ENCODE measurements at places on chromosomes 7 and 10. TPM values are rescaled to one million over a fixed set of nuclear protein-coding genes. Genes with fewer than 3 reads are reported as not detected.

The ZNF425 gene
- polyA plus RNA-seq: 1.8 TPM

The ZNF107 gene
- polyA plus RNA-seq: 13.8 TPM

The SMARCD3 gene
- polyA plus RNA-seq: 0.28 TPM

The ASAH2B gene
- 4.0 TPM for polyA plus RNA-seq

The OLAH gene
- polyA plus RNA-seq: not detected

The COL28A1 gene
- polyA plus RNA-seq: not detected

The FAM25A gene
- polyA plus RNA-seq: not detected

The GFRA1 gene
- 0.01 TPM for polyA plus RNA-seq

The DYDC2 gene
- polyA plus RNA-seq: not detected

The OR2A5 gene
- not detected for polyA plus RNA-seq

The H2BK1 gene
- not detected for polyA plus RNA-seq

The CYP2C19 gene
- not detected for polyA plus RNA-seq

The SEMA3D gene
- polyA plus RNA-seq: 0.16 TPM

The C10orf105 gene
- not detected for polyA plus RNA-seq

The CFAP69 gene
- polyA plus RNA-seq: 1.2 TPM

The PALD1 gene
- 11.3 TPM for polyA plus RNA-seq

The ZNF467 gene
- not detected for polyA plus RNA-seq

The CDHR3 gene
- not detected for polyA plus RNA-seq

The PRF1 gene
- polyA plus RNA-seq: 0.65 TPM

The CCDC136 gene
- polyA plus RNA-seq: 1.2 TPM

The TMEM26 gene
- polyA plus RNA-seq: not detected

The UBTD1 gene
- polyA plus RNA-seq: 0.83 TPM

The OPN1SW gene
- 0.14 TPM for polyA plus RNA-seq

The ATP5MK gene
- 981 TPM for polyA plus RNA-seq

The INMT gene
- polyA plus RNA-seq: not detected

The CXCL12 gene
- polyA plus RNA-seq: 0.59 TPM

The TRIM8 gene
- 25.2 TPM for polyA plus RNA-seq

The TMEM270 gene
- not detected for polyA plus RNA-seq

The CFAP70 gene
- polyA plus RNA-seq: 0.37 TPM

The COL17A1 gene
- not detected for polyA plus RNA-seq

The STEAP2 gene
- polyA plus RNA-seq: 0.81 TPM

Data from GM12878 (cell line).